Astrocyte of the hippocampus (primary cell): ENCODE measurements at places on chromosomes 3 and 15.

GRCh38 chr3:27089645-27090044 is 279.5 kb downstream of the NEK10 start:
- DNase-seq: no peak

GRCh38 chr3:34998902-34999301 is 640.4 kb upstream of the ARPP21 start:
- no peak for DNase-seq

GRCh38 chr15:58632789-58633188 is 116.7 kb downstream of the ADAM10 start:
- DNase-seq: peak; percentile 30

GRCh38 chr3:72011485-72011884 is 226.5 kb upstream of the PROK2 start:
- DNase-seq: peak; percentile 94

GRCh38 chr3:153242896-153243295 is 80.9 kb downstream of the RAP2B start:
- no peak for DNase-seq

DNA sequence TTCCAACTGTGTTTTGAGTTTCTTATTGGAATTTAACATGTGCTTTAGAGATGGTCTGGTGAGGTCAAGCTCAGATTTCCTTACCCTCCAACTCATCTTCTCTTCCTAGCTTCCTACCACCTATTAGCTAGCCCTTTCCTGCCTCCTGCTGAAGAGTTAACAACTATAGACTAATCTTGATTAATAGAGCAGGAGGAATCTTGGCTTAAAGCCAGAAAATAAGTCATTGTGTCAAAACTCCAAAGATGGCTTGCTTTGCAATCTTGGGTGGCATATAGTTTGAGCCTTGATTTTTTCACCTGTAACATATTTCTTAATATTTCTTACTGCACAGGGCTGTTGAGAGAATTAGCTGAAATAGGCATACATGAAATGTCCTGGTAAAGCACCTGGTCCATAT is 27.3 kb downstream of the BCL2L10 start:
- DNase-seq: no peak

DNA sequence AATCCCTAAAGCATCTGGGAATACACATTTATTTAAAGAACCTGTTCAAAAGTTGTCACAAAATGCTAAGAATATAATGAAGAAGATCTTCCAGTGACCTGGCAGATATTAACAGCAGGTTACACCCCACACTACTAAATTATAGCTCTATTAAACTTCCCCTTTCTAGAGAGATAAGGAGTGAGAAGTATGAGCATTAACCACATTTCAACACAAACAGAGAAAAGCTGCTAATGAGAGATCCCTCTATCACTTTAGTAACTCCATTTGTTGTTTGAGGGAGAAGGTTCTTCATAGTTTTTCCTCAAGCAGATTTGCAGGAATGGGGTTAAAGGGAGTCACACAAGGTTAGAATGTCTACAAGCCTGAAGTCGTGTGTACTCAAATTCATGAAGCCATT is 3.6 kb downstream of the COL8A1 start:
- no peak for DNase-seq

DNA sequence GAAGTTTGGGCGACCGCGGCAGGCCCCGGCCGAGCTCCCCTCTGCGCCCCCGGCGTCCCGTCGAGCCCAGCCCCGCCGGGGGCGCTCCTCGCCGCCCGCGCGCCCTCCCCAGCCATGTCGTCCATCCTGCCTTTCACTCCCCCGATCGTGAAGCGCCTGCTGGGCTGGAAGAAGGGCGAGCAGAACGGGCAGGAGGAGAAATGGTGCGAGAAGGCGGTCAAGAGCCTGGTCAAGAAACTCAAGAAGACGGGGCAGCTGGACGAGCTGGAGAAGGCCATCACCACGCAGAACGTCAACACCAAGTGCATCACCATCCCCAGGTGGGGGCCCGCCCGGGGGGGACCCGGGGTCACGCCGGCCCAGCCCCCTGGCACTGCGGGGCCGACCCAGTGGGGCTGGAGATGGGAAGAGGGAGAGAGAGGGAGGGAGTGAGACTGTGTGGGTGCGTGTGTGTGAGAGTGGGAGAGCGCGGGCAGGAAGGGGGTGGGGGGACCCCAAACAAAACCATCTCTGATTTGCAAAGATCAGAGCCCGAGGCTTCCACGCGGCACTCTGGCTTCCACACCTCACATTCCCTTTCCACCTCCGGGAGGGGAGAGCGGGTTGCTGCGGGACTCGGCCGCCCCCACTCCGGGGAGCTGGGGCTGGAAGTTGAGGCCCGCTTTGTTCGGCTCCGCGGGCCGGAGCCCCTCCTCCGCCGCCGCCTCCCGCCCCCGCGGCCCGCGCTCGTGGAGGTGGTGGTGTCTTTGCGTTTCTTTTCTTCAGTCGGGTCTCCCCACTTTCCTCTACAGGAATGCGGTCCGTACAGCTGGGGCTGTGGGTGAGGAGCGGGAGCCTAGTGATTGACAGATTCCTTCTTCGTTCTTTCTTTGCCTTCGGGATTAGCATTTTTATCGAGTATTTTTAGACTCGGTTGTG is 898 bp downstream of the SMAD3 start:
- DNase-seq: peak; percentile 67

GRCh38 chr15:78716651-78717050 is 75.6 kb upstream of the CHRNB4 start:
- DNase-seq: no peak

DNA sequence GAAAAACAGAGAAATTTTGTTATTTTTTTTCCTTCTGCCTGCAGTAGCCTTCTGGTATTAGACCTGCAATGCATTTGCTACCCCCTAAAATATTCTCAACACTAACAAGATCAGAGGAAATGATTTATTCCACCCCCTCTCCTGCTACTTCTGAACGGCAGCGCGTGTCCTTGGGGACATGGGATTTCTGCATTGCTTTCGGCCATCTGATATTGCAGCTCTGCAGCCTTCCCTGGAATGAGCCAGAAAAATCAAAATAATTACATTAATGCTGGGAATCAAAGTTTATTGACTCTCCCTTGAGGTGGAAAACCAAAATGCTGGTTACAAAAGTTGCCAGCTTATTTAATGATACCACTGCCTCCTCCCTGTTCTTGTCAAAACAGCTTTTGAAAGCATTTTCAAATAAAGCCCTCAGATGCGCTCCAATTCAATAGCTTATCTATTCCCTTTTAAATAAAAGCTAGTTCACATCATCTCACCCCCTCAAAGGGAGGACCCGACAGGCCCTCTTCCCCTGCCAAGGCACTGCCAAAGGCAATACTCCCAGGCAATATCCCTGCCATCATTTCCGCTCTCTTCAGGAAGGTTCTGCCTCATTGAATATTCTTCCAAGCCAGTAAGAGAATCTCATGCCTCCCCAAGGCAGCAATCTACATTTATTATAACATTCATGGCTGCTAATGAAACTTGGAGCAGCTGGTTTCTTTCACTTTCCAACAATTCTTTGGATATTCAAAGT is 96.6 kb downstream of the FHIT start:
- DNase-seq: no peak

DNA sequence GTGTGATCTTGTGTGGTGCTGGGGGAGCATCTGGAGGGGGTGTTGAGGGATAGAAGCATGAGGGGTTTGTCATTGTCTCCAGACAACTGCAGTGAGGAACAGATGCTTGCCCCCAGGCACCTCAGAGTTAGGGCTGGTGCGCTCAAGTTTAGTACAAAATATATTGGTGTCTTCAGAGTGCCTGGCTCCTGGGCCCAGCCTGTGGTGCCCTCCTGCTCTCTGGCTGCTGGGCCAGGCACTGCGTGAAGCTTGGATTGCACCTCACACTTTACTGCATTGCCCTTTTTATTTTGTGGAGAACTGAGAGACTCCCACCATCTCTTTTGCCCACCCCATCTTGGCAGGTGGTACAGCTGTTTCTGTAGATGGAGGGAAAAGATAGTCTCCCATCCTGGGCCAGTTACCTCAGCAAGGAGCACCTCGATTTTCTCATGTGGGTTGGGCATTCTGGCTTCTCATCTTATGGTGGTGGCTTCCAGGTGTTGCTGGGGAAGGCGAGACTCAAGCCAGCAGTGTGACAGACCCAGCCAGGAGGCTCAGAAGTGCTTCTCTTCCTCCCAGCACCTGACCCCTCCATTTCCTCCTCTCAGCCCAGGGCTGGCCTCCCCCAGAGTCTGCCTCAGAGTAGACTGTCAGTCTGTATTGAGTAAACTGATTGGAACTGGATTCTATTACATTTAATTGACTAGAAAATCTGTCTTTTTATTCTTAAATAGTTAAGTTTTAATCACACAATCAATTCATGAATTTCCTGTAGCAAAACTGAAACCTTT is 140.5 kb downstream of the DNAJB8 start:
- no peak for DNase-seq
